ENCODE measurements at places on chromosomes 12 and 14. TPM values are rescaled to one million over a fixed set of nuclear protein-coding genes. Genes with fewer than 3 reads are reported as not detected.

DNA sequence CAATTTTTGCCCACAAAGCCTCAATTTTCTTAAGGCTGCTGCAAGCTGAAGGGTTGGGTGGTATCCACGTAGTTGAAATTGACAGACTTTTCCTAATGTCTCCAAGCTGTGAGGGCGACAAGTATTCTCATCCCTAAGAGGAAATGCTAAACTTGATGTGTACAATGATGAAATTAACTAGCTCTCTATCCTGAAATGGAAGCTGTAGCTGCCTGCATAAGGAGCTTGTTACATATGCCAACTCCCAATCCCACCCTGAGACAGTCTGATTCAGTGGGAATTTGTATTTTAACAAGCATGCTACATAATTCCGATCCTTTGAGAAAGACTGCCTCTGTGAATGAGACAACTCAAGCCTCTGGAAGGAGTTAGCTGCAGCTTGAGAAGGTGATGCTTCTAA is 45.7 kb upstream of the MDM1 start:
- H3K4me3 ChIP-seq, result no peak overlapping the region
- no peaks in the 10 kb centered on the region for H3K27me3 ChIP-seq
- H3K4me1 ChIP-seq, result peaks cover 33% of the 10 kb centered on the region
- DNase-seq, result no peak
- H3K36me3 ChIP-seq, result no peaks in the 10 kb centered on the region

DNA sequence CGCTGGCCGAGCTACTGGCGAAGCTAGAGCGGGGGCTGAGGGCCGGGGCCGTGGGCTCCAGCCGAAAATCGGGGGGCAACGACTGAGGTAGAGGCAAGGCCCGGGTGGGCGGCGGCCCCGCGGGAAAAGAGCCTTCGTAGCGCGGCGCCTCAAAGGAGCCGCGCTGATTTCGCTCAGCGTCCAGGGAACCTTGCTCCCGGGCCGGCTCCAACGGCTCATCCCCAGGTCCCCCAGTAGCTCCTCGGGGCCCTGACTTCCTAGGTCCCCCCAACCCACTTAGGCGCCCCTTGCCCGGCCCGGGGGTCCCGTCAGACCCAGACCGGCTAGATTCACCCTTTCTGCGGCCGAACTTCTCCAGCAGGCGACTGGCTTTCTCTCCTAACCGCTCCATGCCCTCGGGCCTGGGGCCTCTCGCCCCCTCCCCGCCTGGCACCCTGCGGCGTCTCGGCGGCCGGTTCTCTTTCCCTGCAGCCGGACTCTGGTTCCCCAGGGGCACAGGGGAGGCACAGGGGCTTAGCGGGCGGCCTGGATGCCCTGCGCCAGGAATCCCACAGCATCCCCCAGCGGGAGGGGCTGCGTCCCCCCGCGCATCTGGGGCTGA is 375 bp downstream of the AJUBA start:
- H3K36me3 ChIP-seq, result no peaks in the 10 kb centered on the region
- H3K27ac ChIP-seq, result peak overlapping the region; percentile 75
- H3K4me1 ChIP-seq, result peaks cover 58% of the 10 kb centered on the region
- no peaks in the 10 kb centered on the region for H3K27me3 ChIP-seq
- H3K4me3 ChIP-seq, result peak overlapping the region; percentile 87

GRCh38 chr12:101838628-101839323 is 8.0 kb upstream of the GNPTAB start:
- no peak overlapping the region for H3K27ac ChIP-seq
- H3K27me3 ChIP-seq, result no peaks in the 10 kb centered on the region
- no peak overlapping the region for H3K4me3 ChIP-seq
- DNase-seq, result no peak
- no peaks in the 10 kb centered on the region for H3K36me3 ChIP-seq
- peaks cover 5% of the 10 kb centered on the region for H3K4me1 ChIP-seq

GRCh38 chr12:32072102-32072501 is 34.5 kb upstream of the BICD1 start:
- no peak overlapping the region for H3K4me3 ChIP-seq
- no peak for DNase-seq
- no peaks in the 10 kb centered on the region for H3K27me3 ChIP-seq
- H3K36me3 ChIP-seq, result no peaks in the 10 kb centered on the region
- no peak overlapping the region for H3K27ac ChIP-seq

DNA sequence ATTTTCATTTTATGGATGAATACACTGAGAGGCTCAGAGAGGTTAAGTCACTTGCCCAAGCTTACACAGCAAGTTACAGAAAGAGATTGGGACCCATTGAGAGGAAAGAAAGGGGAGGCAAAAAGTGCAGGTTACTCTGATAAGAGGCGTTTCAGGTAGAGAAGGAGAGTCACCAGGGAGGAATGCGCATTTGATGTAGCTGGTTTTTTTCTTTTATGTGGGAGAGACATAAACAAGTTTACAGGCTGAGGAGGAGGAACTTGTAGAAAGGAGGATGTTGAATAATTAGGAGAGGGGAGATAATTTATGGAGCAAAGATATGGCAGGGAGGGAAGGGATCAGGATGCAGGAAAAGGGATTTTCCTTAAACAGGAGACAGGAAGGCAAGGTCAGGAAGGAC is 297.0 kb downstream of the PCNX1 start:
- no peaks in the 10 kb centered on the region for H3K36me3 ChIP-seq
- H3K4me1 ChIP-seq, result no peaks in the 10 kb centered on the region
- no peak overlapping the region for H3K27ac ChIP-seq
- H3K27me3 ChIP-seq, result no peaks in the 10 kb centered on the region

DNA sequence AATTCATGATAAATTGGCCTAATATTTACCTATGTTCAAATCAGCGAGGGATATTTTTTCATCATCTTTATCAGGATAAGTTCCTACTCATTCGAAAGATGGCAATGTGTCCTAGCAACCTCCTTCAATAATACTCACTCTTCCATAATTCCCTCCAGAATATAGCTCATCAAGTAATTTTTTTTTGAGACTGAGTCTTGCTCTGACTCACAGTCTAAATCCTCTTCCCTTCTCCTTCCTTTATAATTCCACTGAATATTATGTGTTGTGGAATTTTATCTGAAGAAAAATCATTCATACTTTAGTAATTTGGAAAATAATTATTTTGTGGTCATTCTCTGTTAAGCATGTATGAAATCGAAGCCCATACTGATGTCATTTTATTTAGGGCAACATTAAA is 663.8 kb downstream of the FLRT2 start:
- DNase-seq, result no peak
- H3K4me3 ChIP-seq, result no peak overlapping the region
- H3K27ac ChIP-seq, result no peak overlapping the region
- H3K27me3 ChIP-seq, result no peaks in the 10 kb centered on the region
- no peaks in the 10 kb centered on the region for H3K36me3 ChIP-seq

- H3K4me1 ChIP-seq, result no peaks in the 10 kb centered on the region
- no peak for DNase-seq
- no peak overlapping the region for H3K27ac ChIP-seq
- H3K27me3 ChIP-seq, result no peaks in the 10 kb centered on the region
These were observed 9.3 kb upstream of the APPL2 start for GRCh38 chr12:105245291-105245690.

GRCh38 chr14:105499256-105500035 is 8.4 kb downstream of the TEDC1 start:
- no peak overlapping the region for H3K4me3 ChIP-seq
- DNase-seq, result no peak
- peak overlapping the region; percentile 10 for H3K27ac ChIP-seq
- H3K27me3 ChIP-seq, result no peaks in the 10 kb centered on the region

MYO1H gene
- total RNA-seq, result not detected

P2RX7 gene
- total RNA-seq, result 4.3 TPM

RNASE8 gene
- not detected for total RNA-seq

ZFHX2 gene
- 1.2 TPM for total RNA-seq

NCOR2 gene
- 118 TPM for total RNA-seq

SVOP gene
- total RNA-seq, result under 0.01 TPM

Measured in esophagus muscularis mucosa (tissue), 4 donors.